ENCODE measurements at places on chromosomes 16 and 17.

DNA sequence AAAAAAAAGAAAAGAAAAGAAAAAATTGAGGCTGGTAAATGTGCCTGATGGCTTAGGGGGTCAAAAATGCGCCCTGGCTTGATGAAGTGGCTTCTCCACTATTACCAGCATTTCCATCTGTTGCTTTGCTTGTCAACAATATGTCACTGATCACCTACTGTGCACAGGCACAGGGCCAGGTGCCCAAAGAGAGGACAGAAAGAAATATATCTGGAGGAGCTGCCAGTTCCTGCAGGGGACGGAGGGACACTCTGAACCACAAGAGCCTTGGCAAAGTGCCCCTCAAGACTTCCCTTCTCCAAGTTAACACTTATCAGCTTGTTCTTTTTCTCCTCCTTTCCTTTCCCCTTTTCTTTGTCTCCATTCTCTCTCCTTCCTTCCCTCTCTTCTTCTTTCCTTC lies 34.7 kb downstream of the GINS3 start:
- DNase-seq: no peak

GRCh38 chr16:47142821-47143676 lies 696 bp downstream of the NETO2 start:
- DNase-seq: peak; percentile 78

DNA sequence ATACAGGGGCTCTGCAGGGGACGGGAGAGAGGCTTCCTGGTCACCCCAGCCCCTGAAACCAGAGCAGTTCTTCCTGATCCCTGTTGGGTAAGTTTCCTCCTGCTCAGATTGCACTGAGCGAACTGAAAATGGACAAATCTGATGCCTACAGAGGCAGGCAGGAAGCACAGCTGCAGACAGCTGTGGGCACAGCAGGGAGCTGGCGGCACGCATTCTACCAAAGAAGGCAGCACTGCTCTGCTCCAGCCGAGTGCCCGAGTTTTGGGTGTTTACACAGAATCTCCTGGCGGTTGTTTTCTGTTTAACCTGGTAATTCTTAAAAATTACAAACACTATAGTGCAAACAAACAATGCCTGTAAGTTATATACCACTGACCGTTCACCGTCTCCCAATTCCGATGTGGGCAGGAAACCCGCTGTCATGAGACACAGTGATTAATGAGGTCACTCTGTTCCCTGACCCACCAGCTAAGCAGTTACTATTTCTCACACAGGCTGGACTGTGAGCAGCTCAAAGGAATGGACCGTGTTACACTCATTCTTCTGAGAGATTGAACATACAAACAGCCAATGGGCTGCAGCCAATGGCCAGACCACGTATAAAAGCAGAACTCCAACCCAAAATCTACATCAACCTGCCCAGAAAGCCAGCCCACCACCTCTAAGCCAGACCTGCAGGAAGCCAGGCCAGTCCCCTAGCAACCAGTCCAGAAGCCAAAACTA lies 25.5 kb downstream of the NSMCE1 start:
- peak; percentile 88 for DNase-seq

DNA sequence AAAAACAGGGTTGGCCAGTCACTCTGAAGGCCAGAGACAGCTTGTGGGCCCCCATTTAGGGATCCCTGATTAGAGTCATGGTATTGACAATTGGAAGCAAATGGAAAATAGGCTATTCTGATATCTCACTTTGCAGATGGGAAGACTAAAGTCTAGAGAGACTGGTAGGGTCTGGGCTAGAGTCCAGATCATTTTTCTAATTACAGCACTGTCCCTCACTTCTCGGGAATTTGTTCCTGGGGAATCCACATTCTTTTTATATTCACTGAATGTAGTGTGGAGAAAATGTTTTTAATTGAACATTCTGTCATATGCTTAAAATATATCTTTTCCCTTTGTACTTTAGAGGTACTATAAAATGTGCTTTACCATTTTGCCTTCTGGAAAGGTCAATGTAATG lies 1.1 kb downstream of the KATNIP start:
- DNase-seq: no peak

- no peak for DNase-seq
Measured at GRCh38 chr16:23122144-23122543, 27.1 kb downstream of the USP31 start.

DNA sequence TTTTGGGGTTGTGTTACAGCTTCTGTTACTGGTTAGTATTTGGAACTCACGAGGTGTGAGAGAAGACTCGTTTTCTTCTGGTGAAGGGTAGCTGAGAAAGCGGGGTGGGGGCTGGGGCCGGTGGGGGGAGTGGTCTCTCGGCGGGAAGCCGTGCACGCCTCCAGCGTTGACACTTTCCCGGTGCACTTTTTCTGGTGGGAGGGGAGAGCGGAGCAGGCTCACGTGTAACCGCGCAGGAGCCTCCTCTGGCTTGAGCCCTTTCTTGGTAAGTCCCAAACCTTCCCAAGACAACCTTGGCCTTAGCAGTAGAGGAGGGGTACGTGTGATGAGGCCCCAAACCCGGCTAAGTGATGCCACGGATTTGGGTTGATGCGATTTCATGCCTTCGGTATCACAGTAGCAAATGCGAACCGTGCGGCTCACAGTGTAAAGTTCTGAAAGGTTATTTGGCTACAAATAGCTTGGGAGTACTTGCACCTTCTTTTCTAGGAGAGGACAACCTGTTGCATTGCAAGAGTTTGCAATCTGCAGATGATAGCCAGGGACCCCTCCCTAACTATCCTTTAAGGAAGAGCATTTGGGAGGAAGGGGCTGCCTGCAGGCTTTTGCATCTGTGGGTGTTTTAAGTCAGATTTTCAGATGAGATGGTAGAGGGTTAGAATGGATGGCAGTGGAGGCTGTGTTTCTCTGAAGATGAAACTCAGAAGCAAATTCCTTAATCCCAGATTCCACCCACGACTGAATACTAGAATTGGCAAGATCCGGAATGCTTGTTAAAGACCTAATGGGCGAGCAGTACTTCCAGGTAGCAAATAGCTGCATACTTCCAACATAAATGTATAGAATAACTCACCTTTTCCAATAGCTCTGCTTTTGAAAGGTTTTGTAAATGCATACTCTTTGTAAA lies 1.5 kb downstream of the HLF start:
- DNase-seq: no peak

- no peak for DNase-seq
Measured at GRCh38 chr17:82854226-82854625, 14.4 kb upstream of the ZNF750 start.

GRCh38 chr16:27058299-27058698 lies 8.4 kb upstream of the C16orf82 start:
- no peak for DNase-seq

DNA sequence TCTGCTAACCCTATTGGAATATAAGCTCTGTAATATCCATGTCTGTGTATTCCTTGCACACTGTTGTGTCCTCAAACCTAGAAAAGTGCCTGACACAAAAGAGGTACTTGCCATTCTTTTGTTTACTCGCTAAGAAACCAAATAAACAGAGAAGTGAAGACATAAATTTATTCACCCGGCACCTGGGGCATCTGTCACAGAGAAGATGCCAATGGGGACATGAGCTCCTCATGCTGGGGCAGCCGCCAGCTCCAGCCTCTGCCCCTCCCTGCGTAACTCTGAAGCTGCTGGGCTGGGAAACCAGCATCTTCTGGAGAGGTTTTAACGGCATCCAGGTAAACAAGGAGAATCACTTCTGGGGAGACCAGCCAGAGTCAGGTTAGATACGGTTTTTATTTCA lies 15.1 kb upstream of the CDRT4 start:
- no peak for DNase-seq

DNA sequence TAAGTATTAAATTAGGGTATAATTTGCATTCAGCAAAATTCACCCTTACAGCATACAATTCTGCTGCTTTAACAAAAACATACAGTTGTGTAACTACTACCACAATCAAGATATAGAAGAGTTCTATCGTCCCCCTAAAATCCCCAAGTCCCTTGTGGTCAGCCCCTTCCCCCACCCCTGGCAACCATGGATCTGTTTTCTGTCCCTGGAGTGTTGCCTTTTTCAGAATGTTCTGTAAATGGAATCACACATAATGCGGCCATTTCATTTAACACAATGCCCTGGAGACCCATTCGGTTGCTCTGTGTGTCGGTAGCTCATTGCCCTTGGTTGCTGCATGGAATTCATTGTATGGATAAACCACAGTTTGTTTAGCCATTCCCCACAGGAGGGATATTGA lies 190.2 kb downstream of the IRX5 start:
- DNase-seq: no peak

DNA sequence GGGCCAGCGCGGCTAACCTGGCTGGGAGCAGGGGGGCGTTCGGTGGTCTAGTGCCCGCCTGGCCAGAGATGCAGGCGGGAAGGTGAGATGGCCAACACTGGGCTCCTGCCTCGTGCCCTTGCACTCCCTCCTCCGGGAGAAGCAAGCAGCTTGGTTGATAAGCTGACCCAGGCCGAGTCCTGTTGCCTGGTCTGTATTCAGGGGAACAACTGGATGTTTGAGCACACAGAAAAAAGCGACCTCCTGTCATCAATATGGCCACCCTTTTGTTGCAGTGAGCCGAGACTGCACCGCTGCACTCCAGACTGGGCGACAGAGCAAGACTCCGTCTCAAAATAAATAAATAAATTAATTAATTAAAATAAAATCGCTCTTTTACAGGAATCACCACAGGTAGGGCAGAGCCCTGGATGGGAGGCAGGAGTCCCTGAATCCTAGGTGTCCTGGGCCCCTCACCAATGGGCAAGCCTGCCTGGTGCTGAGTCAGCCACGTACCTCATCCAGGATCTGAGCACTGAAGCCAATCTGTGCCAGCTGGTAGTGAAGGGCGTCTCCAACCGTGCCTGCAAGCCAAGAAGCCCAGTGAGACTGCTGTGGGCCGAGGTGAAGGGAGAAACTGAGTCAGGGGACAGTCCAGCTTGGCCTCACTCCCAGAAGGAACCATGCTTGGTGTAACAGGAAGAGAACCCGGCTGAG lies 31.8 kb downstream of the HASPIN start:
- no peak for DNase-seq

DNA sequence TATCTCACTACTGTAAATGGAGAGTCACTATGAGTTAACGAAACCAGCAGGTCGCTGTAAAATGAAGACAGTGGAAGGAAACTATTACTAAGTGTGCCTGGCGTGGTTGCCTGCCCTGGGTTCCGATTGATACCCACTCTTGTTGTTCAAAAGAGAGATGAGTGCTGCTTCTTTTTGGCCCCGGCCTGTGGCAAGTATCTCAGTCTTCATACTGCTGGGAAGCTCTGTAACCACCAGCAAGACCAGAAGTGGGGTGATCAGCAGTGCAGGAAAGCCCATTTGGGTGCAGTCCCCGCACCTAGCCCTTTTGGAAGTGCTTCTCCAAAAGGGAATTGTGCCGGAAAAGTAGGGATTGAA lies 104.5 kb downstream of the SNX29 start:
- DNase-seq: no peak

- peak; percentile 54 for DNase-seq
Measured at GRCh38 chr16:81616321-81617020, 162.6 kb upstream of the PLCG2 start.

- no peak for DNase-seq
Measured at GRCh38 chr17:82270651-82271050, 2.8 kb downstream of the CSNK1D start.

DNA sequence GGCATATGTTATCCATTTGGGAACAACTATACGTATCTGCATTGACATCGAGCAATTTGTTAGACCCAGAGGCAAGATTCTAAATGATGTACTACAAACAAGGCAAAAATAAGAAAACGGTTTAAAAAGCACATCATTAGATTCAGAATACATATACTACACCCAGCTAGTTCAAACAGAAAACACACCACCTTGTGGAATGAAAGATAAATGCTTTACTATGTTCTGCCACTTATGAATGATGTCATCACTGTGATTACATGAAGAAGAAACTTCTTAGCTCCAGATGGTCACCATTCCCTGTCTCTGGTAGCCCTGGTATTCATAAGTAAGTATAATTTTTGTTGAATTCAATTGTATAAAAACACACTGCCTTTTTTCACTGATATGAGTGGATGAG lies 7.8 kb downstream of the NACA2 start:
- peak; percentile 78 for DNase-seq

GRCh38 chr17:5049314-5049841 lies 14.2 kb upstream of the SLC52A1 start:
- DNase-seq: no peak

GRCh38 chr17:6257336-6257735 lies 177.6 kb downstream of the AIPL1 start:
- DNase-seq: peak; percentile 50

GRCh38 chr17:73783945-73784603 lies 139.8 kb upstream of the SDK2 start:
- DNase-seq: no peak

- DNase-seq: no peak
Measured at GRCh38 chr17:35627417-35627816, 40.3 kb downstream of the AP2B1 start.

- DNase-seq: no peak
Measured at GRCh38 chr17:45438931-45439610, 6.4 kb upstream of the ARHGAP27 start.

DNA sequence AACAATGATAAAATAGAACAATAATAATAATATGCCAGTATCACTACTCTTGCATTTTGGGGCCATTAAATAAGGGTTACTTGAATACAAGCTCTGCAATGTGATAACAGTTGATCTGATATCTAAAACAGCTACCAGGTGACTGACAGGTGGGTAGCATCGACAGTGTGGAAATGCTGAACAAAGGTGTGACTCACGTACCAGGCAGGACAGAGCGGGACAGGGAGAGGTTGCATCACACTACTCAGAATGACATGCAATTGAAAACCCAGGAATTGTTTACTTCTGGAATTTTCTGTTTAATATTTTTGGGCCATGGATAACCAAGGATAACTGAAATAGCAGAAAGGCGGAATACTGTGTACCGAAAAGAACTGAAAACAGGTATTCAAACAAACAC lies 15.8 kb upstream of the ZNF19 start:
- no peak for DNase-seq

DNA sequence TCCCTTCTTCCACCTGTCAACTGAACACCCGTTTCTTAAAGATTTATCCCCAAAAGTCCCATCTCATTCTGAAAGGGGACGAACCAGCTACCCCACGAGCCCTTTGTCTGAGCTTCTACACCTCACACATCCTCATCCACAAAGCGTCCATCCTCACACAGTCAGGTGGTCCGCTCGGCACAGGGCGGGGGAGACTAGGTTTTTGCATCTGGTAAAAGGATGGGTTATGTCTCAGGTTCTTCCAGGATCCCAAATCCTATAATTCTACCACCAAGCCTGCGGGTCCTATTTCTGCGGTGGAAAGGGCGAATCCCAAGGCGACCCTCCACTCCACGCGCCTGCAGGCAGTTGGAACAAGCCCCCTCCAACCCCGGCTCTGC lies 458 bp downstream of the GFOD2 start:
- DNase-seq: peak; percentile 12

DNA sequence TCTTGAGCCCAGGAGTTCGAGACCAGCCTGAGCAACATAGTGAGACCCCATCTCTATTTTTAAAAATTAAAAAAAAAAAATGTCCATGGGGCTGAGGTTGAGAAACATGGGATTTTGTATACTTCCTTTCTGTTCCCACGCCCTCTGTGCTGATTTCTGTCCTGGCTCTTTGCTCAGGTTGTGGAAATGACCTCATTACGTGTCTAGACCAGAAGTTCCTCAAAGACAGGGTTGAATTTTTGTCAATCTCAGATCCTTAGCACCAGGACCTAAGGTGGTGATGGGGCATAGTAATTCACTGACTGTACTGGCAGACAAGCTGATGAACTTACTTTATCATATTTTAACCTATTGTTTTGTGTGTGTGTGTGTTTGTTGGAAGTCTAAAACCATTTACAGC lies 11.2 kb upstream of the HNF1B start:
- DNase-seq: no peak
